NCI-H82 (cell line): ENCODE measurements at places on chromosomes 11 and 22.

GRCh38 chr11:41660585-41660984 is 201.1 kb upstream of the LRRC4C start:
- DNase-seq, result peak; percentile 2

- DNase-seq, result no peak
These were observed 75.4 kb downstream of the PHF21B start for GRCh38 chr22:44934454-44934735.

DNA sequence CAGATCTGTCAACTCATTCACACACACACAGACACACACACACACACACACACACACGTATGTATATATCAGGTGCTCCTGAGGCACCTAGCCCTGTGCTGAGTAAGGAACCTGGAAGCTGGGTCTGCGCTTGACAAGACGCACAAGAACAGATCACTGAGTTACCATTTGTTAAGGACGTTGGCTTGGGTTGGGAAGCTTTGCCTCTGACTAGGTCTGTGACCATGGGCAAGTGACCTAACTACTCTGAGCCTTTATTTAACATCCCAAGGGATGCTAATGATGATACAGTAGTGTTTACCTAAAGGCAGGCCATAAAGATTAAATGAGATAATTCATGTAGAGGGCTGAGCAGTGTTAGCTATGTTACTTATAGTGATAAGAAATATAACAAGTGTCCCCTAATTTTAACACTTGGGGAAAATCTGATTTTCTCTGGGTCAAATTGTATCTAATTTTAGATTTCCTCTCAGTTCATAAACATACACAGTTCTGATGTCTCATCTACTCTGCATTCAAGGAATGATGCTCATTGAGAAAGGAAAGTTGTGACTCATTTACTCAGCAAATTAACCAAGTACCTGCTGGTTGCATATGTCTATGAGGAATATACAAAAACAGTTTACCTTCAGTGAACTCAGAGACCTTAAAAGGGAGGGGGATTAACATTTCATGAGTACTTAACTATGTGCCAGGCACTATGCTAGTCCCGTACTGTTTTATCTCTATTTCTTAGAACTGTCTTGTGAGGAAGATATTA is 13.6 kb downstream of the RNF185 start:
- no peak for DNase-seq

DNA sequence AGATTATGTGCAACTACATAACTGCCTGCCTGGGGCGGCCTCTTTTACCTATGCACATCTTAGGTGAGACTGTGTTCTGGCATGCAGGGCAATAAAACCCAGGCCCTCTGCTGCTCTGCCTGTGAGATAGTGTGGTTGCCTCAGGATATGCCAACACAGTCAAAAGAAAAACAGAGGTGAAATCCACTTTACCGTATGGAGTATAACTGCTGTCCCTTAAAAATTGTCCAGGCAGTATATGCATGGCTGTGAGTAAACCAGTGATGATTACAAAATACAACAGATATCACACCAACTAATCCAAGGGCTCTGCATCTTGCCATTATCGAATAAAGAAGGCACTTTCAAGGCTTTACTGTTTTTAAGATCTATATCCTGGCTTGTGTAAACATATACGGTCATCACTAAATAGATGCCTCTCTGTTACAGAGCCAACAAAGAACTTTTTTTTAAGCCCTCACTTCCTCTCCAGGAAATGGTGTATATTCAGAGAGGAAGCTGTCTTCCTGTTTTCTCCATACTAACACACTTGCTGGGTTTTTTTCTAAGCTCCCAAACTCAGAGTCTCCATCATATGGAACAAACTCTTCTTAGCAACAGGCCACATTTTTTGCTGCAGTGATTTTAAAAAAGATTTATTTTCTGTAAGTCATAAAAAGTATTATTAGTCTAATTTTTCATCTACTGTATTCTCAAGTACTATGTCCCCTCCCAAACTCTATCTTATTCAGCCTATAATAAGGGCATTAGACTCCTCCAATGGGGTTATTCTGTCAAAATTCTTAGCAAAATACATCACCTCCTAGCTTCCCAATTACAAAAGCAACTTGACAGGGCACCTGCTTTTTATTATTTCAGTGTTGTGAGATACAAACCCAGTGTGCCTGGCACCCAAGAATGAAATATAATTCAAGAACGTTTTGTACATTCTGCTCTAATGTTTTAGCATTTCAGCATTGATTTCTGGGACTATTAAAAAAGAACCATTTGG is 135.2 kb downstream of the MAML2 start:
- DNase-seq, result peak; percentile 23

DNA sequence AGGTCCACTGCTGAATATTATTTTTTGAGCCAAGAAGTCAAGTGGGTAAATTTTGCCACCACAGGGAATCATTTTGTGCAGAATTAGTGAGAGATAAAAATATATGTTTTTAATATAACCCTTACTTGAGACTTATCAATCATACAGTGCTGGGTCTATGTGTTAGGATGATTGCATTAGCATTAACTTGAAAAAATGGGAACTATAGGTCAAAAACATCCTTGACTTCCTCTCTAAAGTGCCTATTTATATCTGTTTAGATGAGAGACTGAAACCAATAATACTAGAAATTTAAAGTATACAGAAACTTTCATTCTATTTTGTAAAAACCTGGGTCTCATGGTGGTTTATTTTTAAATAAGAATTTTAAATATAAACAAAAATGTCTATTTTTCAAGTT is 65.1 kb upstream of the CARD18 start:
- no peak for DNase-seq

DNA sequence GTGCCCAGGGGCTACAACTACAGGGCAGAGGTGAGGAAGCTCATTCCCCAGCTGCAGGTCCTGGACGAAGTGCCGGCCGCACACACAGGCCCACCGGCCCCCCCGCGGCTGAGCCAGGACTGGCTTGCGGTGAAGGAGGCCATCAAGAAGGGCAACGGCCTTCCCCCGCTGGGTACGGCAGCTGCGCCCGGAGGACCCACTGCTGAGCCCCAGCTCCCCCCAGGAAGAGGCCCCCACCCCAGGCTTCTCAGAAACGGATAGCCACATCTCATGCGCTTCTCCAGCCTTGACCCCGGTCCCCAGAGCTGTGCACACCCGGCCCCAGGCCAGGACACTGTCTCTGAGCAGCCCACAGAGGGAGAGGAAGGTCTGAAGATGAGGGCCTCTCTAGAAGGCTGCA is 9.4 kb downstream of the LMNTD2 start:
- DNase-seq, result no peak

DNA sequence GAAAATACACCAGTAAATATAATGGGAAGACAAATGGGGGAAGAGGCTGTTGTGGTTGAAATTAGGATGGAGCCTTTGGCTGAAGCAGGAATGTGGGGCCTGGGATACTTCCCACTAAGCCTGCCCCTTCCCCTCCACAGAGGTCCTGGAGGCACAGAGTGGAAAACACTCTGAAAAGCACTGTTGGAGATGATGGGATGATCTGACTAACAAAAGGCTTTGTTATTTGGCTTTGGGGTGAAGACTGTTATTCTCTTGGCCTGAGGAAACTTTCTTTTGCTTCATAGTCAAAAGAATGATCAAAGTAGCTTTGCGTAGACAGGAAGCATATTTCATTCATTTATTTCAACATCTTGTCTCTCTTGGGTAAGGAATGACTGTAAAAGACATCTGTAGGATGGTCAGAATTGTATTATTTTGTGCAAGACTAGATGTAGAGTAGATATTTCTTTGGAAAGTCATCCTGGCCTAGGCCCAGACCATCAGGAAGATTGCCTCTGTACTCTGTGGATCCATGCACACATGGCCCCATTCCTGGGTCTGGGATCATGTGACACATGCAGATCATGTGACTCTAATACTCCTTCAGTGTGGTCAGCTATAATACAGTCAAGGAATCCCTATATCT is 111.4 kb downstream of the SPON1 start:
- peak; percentile 11 for DNase-seq

DNA sequence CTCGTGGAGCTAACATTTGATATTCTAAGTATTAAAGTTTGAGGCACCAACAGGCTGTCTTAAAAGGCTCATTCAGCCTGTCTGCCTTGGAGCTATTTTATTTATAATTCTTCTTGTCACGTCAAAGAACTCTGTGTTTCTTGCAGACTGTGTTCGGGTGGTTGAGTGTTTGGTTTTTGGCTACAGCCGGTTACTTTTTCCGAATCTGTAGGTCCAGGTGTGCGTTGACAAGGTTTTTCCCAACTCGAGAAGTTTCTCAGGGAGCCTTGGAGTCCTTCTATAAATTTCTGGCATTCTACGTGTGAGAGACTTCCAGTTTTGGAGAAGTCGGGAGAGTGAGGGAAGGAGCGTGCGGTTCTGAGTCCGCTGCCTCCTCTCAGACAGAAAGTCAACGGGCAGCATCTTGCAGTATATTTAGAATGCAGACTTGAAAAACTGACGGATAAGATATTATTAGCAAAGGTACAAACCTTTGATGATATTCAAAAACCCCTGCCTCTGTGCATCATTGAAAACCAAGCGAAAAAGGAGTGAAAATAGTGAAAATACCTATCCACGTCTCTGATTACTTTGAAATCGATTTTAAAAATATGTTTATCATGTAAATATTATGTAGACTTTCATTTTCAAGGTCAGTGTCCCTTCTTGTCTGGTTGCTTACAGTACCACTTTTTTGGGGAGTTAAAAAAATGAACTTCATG is 85.2 kb upstream of the PPARA start:
- no peak for DNase-seq

- DNase-seq, result no peak
These were observed 46.3 kb upstream of the CADM1 start for GRCh38 chr11:115550291-115551059.

- no peak for DNase-seq
These were observed 36.6 kb downstream of the RPL27A start for GRCh38 chr11:8719211-8719649.

DNA sequence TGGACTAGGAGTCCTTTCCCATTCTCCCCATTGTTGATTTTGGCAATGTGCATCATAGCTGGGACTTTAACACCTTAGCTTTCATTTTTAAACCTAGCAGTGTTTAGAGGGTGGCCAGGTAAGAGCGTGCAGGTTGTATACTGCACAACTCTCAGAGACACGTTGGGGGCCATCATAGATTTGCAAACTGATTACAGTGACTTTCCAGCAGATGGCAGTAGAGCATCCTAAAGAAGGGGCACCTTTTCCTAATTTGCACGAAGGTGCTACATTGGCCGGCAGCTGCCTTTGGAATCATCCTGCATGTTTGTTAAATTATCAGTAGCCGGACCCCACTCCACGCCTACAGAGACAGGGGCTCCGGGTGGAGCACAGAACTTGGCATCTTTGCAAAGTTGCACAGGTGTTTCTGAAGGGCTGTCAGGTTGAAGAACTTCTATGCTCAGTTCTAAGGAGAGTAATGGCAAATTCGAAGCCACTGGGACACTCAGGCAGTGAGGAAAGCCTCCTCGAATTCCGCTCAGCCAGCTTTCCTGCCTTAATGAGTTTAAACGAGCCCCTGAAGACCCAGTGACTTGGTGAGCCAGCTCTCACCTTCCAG is 7.7 kb downstream of the LHFPL7 start:
- DNase-seq, result peak; percentile 74

GRCh38 chr11:3786781-3787428 is 10.4 kb downstream of the NUP98 start:
- DNase-seq, result no peak

GRCh38 chr22:32531228-32531627 is 56.6 kb downstream of the FBXO7 start:
- DNase-seq, result no peak

DNA sequence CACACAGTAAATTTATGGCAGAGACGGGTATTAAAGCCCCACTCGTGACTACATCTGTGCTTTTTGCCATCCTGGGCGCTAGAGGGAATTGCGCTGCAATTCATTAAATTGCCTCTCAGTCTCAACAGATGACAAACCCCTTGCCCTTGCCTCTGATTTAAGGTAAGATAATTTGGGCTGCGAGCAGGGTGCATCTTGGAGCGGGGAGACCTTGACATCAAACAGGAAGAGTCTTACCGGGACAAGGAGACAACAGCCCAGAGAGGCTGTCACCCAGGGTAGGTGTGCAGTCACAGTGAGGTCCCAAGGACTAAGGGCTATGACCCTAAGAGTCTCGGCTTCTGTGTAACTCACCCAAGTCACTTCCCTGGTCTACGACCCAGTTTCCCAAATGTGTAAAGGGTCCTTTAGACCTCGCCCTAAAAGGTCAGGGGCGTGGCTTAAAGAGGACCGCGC is 449 bp upstream of the TOM1 start:
- DNase-seq, result no peak

DNA sequence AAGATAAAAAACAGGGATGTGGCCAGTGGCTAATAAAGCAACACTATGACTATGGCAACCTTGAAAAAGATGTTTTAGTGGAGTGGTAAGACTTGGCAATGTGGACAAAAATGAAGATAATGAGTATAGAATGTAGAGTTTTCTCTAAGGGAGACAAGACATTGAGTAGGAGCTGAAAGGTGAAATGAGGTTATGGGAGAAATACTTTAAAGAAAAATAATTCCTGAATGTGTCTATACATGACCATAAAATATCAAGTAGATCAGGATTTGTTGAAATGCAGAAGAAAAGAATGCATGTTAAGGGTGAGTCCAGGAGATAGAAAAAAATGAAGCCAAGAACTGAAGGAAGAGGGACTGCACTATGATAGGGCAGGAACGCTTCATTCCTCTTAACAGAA is 101.6 kb upstream of the CARD18 start:
- no peak for DNase-seq

DNA sequence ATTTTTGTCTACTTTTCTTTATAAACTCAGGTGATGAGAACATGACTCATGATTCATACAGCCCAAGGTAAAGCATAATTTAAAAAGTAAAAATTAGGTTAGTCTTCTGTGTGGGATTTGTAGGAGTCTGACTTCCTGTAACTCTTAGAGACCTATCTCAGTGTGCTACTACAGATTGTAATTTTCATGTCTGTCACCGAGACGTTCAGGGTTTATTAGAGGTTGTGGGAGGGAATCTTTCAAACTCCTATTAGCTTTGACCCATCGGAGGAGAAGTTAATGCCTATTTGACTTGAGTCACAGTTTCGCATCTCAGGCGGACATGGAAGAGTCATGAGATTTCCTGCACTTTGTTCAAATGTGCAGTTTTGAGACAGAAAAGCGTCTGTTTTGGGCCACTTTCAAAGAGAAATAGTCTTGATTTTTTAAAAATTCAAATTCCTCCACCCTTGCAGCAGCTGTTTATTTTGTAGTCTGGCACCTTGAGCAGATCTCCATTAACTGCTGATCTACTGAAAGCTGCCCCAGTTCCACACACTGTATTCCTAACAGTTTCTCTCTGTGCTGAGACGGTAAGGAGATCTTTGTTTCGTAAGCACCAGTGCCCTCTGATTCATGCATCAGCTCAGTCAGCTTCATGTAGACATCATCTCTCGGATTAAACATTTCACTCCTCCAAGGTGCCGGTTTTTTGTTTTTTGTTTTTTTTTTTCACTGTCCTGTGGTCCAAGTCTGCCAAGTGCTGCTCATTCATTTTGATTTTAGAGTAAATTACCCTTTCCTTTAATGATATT is 24.3 kb downstream of the ALKBH3 start:
- DNase-seq, result no peak

DNA sequence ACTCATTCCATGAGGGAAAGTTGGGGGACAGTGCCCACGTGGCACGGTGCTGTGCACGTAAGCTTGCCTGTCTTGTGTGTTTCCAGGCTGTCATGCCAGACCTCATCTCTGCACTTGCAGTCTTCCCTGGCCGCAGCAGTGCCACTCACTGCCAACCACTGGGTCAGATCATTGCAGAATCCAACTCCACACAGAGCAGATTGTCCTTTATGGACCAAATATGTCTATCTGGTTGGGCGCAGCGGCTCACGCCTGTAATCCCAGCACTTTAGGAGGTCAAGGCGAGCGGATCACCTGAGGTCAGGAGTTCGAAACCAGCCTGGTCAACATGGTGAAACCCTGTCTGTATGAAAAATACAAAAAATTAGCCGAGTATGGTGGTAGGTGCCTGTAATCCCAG is 4.4 kb upstream of the PPARA start:
- no peak for DNase-seq

GRCh38 chr11:89456681-89457080 is 34.5 kb downstream of the NOX4 start:
- DNase-seq, result no peak
